Endodermal cell (in vitro differentiated cells): ENCODE measurements at places on chromosomes 5 and 9.
A peak's percentile ranks its signal among the peaks of the same experiment; 100 is the strongest.

GRCh38 chr5:179427676-179428056 is 82.4 kb upstream of the ADAMTS2 start:
- DNase-seq: no peak

- DNase-seq: no peak
Observed at GRCh38 chr5:72511366-72511765, 4.2 kb upstream of the ZNF366 start.

- DNase-seq: no peak
Observed at GRCh38 chr5:170865622-170866021, 3.8 kb downstream of the RANBP17 start.

DNA sequence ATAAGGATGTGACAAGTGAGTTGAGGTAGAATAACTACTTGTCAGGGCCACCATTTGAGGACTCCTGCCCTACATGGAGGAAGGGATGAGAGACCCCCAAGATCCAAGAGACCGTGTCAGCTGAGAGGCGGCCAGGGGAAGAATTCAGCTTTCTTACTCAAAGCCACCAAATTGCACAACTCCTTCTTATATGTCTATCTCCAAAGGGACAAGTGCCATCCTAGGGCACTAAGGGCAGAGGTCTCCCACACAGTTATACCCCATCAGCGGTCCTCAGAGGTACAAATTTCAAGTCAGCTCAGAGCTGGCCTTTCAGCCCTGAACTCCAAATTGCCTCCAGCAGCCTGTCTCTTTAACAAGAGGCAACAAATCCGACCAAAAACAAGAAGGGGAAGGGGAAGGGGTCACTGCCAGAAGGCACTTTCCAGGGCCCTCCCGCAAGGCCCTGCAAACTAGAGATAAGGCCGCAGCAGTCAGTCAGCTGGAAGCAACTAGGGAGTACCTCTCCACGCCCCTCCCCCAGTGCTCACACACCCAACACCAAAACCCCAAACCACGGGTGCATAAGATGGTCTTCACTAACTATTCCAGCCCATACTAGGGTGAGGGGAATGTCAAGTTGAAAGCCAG is 6.1 kb upstream of the STOML2 start:
- peak; percentile 29 for DNase-seq

DNA sequence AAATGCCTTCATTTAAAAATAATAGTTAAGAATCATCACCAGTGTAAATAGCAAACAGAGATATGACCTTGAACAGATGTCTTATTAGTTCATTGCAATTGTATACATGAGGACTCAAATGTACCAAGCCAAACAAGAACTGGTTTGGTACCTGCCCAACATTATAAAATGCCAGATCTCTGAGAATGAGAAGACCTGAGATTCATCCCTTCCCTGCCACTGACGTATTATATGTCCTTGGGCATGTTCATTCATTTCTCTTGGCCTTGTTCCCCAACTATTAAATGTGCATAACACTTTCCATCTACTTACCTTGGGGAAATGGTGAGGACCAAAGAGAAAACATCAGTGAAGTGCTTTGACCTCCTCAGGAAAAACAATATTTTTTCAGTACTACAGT is 33.6 kb upstream of the ERBIN start:
- DNase-seq: no peak

DNA sequence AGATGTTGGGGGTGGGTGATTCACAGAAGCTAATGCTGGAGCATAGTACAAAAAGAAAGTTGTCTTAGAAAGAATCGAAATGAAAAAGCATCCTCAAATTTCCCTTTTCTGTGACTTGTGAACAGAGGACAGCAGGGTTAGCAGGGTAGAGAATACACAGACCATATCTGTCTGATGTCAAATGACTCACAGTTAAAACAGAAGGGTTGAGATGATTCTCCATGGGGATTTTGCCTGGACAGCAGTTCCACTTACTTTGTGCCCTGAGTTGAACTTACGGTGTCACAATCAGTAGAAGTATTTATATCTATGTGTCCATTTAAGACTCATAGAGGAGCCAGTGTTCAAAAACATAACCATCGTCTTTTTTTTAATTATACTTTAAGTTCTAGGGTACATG is 801.6 kb downstream of the KCTD16 start:
- DNase-seq: no peak

DNA sequence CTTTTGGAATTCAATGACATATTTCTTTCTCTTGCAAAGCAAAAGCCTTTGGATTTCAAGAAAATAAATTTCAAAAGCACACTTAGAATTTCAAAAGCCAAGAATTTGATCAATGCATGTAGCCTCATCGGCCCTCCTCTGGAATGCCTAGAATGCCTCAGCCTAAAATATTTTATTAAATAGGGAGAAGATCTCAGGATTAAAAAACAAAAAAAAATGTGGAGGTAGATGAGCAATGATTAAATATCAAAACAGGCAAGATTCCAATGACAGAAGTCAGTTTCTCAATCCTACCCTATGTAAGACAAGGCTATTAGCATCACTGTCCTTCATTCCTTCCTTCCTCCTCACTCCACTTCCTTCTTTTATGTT is 169.0 kb downstream of the CDH6 start:
- no peak for DNase-seq

GRCh38 chr5:35884191-35884769 is 27.6 kb downstream of the IL7R start:
- DNase-seq: no peak

DNA sequence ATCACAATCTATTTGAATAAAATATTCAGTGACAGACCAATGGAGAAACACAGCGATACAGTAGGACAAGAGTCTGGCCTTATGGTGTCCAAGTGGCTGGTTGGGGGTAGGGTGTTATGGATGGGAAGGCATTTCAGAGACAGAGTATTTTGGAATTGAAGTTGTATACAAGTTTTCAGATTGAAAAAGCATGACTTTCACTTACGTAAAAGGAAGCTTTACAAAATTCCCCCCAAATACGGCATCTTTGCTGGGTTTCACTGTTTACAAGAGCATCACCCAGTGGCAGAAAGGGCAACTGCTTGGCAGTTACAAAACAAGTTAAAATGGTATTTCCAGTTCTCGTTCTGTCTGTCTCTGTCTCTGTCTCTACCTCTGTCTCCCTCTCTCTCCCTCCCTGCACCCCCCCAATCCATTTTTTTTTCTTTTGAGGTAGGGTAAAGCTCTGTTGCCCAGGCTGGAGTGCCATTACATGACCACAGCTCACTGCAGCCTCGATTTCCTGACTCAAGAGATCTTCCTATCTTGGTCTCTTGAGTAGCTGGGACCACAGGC is 86.2 kb downstream of the PTPN3 start:
- peak; percentile 75 for DNase-seq

GRCh38 chr9:98364086-98364485 is 108.6 kb upstream of the TBC1D2 start:
- no peak for DNase-seq

GRCh38 chr5:63554191-63554590 is 408.1 kb downstream of the HTR1A start:
- DNase-seq: no peak

- no peak for DNase-seq
Observed at GRCh38 chr9:71929223-71929622, 17.8 kb downstream of the C9orf85 start.

- DNase-seq: no peak
Observed at GRCh38 chr9:116506685-116507084, 180.4 kb upstream of the TRIM32 start.

GRCh38 chr5:107979900-107980299 is 309.2 kb upstream of the EFNA5 start:
- DNase-seq: no peak

DNA sequence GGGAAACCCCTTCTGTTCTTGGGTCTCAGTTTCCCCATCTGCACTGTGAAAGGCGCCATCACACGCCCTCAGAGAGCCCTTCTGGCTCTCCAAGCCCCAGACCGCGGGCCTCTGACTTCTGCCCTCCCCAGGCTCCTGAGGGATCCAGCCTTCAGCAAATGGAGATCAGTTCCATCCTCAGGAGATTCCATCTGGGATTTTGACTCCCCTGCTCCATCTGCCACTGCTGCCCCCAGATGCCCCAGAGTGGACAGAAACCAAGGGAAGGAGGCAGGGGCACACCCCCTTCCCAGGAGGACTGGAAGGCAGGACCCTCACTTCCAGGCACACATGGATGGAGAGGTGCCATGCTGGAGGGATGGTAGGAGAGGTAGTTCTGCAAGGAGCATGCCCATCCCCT is 18.7 kb upstream of the RPS14 start:
- DNase-seq: no peak

- DNase-seq: no peak
Observed at GRCh38 chr9:108162664-108163063, 673.1 kb upstream of the KLF4 start.

GRCh38 chr9:114968671-114969070 is 38.3 kb upstream of the TNFSF8 start:
- peak; percentile 51 for DNase-seq

- DNase-seq: no peak
Observed at GRCh38 chr9:79266986-79267385, 304.8 kb upstream of the TLE4 start.

- DNase-seq: no peak
Observed at GRCh38 chr9:131868766-131869165, 128.9 kb upstream of the RAPGEF1 start.

DNA sequence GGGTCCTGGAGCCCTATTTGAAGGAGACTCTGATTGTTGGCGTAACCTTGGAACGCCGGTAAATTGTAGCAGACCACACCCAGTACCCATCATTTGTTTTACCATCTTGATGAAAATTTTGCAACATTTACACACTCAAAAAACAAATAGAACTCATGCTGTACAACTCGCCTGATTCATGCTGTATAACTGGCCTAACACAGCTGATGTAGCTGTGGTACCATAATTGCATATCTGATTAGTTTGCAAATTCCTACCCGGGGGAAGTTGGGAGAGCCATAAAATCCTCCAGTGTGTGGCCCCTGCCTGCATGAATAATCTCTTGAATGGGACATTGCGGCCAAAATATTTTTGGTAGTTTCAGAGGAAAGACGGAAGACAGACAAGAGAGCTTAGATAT is 9.7 kb downstream of the NIPAL4 start:
- DNase-seq: no peak

GRCh38 chr9:134381671-134382516 is 55.6 kb downstream of the RXRA start:
- no peak for DNase-seq

DNA sequence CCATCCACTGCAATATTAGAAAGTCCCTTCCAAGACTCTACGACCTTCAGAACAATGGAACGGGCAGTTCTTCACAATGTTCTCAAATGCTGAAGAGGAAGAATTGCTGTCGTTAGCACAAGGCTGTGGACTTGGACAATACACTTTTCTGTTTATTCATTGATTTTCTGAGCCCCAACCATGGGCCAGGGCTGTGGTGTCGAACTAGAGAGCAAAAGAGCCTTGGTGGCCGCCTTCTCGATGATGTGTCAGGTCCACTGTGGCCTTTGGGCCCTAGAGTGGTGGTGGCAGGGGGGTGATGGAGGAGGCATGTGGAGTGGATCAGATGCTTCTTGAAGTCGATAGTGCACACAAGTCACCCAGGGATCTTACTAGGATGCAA is 18.5 kb upstream of the KIF12 start:
- no peak for DNase-seq

DNA sequence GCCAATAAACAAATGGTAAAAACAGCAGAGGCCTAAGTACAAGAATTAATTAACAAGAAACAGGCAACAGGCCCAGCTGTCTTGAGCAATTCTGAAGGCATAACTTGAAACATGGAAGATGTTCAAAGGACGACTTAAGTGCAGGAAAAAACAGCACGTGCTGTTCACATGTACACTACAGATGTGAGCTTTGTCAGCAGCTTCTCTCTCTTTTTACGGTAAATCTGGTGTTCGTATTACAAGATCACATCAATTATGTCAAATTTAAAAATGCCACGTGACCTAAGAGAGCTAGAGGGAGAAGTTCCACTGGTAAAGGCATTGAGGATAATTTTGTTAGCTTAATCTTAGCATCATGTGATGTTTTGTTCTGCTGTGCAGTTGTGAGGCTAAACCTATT is 281.1 kb downstream of the PSAT1 start:
- no peak for DNase-seq

GRCh38 chr5:10059556-10059955 is 190.1 kb downstream of the ATPSCKMT start:
- DNase-seq: no peak

GRCh38 chr5:136560126-136560525 is 194.8 kb upstream of the TRPC7 start:
- no peak for DNase-seq

GRCh38 chr9:137432687-137433348 is 8.3 kb downstream of the ENTPD8 start:
- no peak for DNase-seq

DNA sequence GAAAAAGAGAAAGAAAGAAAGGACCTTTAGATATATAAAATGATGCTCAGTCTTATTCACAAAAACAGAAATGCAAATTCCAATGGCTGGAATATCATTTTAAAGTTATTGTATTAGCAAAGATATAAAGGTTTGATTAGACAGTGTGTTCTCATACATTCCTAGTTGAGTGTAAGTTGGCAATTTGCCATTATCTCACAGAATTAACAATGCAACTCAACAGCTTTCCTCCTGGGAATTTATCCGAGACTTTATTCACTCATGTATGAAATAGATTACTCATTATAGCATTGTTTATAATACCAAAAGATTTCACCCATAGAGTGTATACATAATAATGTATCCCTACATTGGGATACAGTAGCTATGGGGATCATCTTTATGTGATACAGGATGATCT is 27.1 kb upstream of the MLLT3 start:
- no peak for DNase-seq

DNA sequence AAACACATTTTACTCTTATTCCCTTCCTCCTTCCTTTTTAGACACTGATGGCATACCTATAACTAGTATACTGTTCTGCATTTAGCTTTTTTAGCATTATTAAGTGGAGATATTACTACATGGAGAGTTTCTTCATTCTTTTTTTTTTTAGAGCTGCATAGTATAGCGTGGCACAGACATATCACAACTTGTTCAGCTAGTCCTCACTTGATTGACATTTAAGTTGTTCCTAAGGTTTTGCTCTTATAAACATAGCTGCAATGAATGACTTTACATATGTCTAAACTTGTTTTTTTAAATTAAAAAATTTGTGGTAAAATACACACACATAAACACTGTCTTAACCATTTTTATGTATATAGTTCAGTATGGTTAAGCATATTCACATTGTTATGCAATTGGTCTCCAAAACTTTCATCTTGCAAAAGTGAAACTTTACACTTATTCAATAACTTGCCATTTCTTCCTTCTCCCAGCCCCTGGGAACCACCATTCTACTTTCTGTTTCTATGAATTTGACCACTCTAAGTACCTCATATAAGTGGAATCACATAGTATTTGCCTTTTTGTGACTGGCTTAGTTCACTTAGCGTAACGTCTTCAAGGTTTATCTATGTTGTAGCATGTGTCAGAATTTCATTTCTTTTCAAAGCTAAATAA is 48.7 kb downstream of the ANKDD1B start:
- no peak for DNase-seq

- peak; percentile 48 for DNase-seq
Observed at GRCh38 chr5:106086352-106086751, 1584.4 kb downstream of the EFNA5 start.

GRCh38 chr5:134007581-134008265 is 2.9 kb upstream of the VDAC1 start:
- peak; percentile 87 for DNase-seq

GRCh38 chr9:129313331-129313955 is 135.4 kb upstream of the IER5L start:
- DNase-seq: peak; percentile 38
